ENCODE measurements at places on chromosomes 13 and 19. TPM values are rescaled to one million over a fixed set of nuclear protein-coding genes. Genes with fewer than 3 reads are reported as not detected.

The EPS8L1 gene
- total RNA-seq: 0.84 TPM

The CEACAM20 gene
- total RNA-seq: not detected

The CBY2 gene
- 0.21 TPM for total RNA-seq

The TTC9B gene
- 0.10 TPM for total RNA-seq

The OSCAR gene
- 8.7 TPM for total RNA-seq

The KCNRG gene
- 1.7 TPM for total RNA-seq

The PABPC3 gene
- total RNA-seq: 0.84 TPM

The SPRED3 gene
- total RNA-seq: 0.10 TPM

The MLLT1 gene
- 4.4 TPM for total RNA-seq

The TNFSF9 gene
- 10.5 TPM for total RNA-seq

The PSG3 gene
- total RNA-seq: 0.10 TPM

The NPHS1 gene
- total RNA-seq: not detected

Data from mononuclear cell (primary cell).